Peyer's patch (tissue), 4 donors: ENCODE measurements at places on chromosomes 2 and 18.

DNA sequence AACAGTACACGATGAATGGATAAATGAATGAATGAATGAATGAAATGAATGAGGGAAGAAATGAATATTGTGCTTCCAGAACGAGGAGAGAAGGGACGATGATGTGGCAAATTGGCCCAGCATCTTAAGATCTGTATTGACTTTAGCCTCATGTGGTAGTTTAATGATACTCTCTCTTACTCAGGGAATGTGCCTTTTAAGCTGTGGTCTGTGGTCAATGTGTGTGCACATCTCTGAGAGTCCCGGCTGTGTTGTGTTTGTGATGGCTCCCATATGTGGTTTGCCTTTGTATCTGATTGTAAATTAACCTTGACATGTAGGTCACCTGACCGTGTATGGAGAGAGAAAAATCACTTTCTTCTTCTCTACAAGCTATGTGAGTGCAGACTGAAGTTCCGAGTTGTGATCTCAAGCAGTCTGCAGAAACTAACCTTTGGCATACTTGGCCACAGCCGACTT, 91.2 kb downstream of the NEDD4L start:
- no peak for DNase-seq
- H3K4me3 ChIP-seq: no peak overlapping the region
- H3K4me1 ChIP-seq: peaks cover 5% of the 10 kb centered on the region
- no peak overlapping the region for H3K27ac ChIP-seq
- no peaks in the 10 kb centered on the region for H3K36me3 ChIP-seq

- no peaks in the 10 kb centered on the region for H3K27me3 ChIP-seq
- H3K27ac ChIP-seq: no peak overlapping the region
- H3K36me3 ChIP-seq: no peaks in the 10 kb centered on the region
- DNase-seq: no peak
Measured at GRCh38 chr2:202113571-202114142, 40.6 kb downstream of the KIAA2012 start.

DNA sequence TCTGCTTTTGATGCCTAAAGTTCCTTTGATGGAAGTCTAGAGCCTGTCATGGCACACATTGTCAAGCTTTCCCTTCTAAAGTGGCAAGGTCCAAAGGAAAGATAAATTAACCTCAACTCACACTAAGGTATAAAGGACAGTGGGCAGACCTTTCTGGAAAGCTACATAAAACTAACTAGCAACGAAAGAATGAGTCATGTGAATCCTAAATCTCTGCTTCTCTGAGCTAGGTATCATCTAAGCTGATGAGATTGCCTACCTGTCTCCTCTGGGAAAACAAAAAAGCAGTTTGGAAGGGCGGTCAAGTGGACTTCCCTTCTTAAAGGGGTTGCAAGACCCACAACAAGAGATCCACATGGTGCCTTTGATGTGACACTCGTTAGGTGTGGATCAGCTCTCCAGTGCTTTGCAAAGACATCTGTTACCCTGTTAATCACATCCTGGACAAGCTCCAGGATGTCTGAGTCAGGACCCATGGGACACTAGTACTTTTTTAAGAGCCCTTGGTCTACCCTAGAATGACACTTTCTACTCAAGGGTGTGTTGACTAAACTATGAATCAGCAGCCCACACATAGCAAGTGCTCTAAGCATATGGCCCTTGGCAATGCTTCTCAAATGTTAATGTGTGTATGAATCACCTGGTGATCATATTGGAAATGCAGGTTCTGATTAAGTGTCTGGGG, 173.5 kb downstream of the ALK start:
- no peaks in the 10 kb centered on the region for H3K4me1 ChIP-seq
- no peaks in the 10 kb centered on the region for H3K27me3 ChIP-seq
- H3K4me3 ChIP-seq: no peak overlapping the region
- no peaks in the 10 kb centered on the region for H3K36me3 ChIP-seq
- H3K27ac ChIP-seq: no peak overlapping the region
- no peak for DNase-seq

GRCh38 chr2:7517851-7518250, 600.6 kb downstream of the RNF144A start:
- no peak overlapping the region for H3K27ac ChIP-seq
- no peak for DNase-seq
- no peaks in the 10 kb centered on the region for H3K4me1 ChIP-seq
- no peaks in the 10 kb centered on the region for H3K36me3 ChIP-seq
- no peaks in the 10 kb centered on the region for H3K27me3 ChIP-seq

DNA sequence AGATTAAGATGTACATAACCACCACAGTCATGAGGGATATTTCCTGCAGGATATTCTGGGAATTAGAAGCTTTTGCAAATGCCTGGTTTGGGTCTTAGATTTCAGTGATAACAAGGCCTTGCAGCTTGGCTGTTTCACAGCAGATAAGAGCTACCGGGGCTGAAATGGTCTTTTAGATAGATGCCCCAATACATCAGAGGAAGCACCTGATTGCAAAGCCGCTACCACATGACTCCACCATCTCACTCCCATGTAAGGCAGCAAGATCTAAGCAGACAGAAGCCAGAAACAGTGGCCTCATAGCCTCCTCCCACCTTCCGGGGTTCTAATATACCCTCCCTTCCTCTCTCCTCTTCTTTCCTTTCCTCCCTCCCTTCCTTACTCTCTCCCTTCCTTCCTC, 31.1 kb upstream of the EPG5 start:
- no peaks in the 10 kb centered on the region for H3K27me3 ChIP-seq
- DNase-seq: no peak
- no peak overlapping the region for H3K4me3 ChIP-seq
- no peaks in the 10 kb centered on the region for H3K4me1 ChIP-seq
- no peaks in the 10 kb centered on the region for H3K36me3 ChIP-seq

DNA sequence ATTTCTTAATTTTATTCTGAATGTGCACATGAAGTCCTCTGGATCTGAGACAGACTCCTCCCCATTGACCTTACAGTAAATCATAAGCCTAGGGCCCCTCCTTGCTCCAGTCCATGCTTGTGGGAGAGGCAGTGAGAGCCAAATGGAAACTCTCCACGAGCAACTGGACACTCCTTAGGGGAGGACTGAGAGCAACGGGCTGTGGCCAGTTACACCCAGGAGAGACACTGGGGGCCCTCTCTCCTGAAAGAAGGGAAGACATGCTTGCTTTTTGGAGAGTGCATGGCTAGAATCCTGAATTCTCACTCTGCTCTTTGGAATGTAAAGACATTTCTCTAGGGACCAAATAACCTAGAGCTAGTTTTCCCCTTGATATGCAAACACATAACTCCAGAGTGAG, 49.0 kb upstream of the BIN1 start:
- H3K27ac ChIP-seq: no peak overlapping the region
- DNase-seq: no peak
- no peaks in the 10 kb centered on the region for H3K36me3 ChIP-seq
- H3K4me1 ChIP-seq: no peaks in the 10 kb centered on the region
- no peak overlapping the region for H3K4me3 ChIP-seq

GRCh38 chr2:196059491-196059960, 9.1 kb downstream of the DNAH7 start:
- no peaks in the 10 kb centered on the region for H3K4me1 ChIP-seq
- no peak overlapping the region for H3K4me3 ChIP-seq
- no peak overlapping the region for H3K27ac ChIP-seq
- no peaks in the 10 kb centered on the region for H3K27me3 ChIP-seq
- DNase-seq: no peak

DNA sequence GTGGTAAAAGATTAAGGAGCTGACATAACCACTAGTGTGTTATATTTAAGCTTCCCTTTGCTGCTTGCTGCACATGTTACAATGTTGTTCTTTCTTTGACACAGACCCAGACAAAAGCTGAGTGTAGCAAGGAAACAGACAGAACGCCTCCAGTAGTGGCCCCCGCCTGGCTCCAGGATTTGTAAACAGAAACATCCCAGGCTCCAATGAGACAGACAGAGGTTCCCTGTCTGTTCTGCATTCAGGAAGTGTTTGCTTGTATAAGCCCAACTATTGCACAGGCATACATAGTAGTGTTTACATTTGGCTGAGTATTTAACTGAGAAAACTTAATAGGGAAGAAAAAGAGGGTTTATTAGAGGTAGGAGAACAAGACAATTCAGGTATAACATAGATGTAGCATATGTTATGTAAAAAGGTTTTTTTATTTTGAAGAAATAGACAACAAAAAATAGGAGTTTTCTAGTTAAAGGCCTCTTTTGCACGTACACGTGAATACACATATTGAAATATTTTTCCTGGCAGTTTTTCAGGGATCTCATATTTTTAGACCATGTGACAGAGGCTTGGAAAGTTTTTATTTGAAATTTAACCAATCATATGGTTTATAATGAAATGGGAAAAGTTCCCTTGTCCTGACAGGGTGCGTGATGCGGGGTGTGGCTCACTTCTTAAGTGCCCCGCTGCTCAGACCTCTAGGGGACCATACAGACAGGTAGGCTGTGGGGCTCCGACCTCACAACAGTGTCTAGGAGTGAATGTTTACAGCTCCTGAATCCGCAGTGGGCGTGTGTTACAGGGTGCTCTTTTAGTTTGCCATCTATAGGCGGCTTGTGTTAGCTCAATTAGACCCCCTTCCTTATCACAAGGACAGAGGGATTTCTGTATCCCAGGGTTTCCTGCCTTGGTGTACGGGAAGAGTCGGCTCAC, 118.4 kb downstream of the BMPR2 start:
- no peaks in the 10 kb centered on the region for H3K27me3 ChIP-seq
- no peak overlapping the region for H3K27ac ChIP-seq
- DNase-seq: no peak
- no peaks in the 10 kb centered on the region for H3K4me1 ChIP-seq
- H3K36me3 ChIP-seq: no peaks in the 10 kb centered on the region

DNA sequence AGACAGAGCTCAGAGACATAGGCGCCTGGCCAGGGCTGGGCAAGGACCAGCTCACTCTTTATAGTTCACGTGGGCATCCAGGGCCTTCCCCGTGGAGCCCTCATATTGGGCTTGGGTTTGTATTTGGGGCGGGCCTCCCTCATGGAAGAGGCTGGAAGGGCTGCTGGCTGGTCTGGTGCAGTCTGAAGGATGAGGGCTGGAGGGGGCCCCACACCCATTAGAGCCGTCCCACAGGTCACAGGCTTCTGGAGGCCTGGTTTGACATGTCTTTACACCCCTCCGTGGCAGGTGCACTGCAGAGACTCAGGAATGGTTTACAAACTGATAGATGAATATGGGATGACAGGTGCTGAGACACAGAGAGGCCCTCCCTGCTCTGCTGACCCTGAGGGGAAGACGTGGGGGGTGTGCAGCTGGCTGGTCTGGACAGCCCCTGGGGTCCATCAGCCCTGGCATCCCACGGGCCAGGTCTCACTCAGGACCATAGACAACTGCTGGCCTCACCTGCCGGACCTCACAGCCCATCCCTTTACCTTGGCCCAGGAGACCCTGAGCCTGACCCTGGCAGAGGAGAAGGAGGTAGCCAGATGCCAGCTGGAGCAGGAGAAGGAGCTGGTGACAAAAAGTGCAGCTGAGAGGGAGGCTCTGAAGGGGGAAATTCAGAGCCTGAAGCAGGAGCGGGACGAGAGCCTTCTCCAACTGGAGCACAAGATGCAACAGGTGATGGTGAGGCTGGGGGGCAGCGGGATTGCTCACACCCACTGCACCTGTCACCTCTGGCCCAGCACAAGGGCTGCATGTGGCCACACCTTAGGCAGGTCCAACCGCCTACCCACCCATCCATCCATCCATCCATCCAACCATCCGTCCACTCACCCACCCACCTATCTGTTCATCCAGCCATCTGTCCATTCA, 43.9 kb downstream of the CROCC2 start:
- H3K27ac ChIP-seq: no peak overlapping the region
- H3K4me1 ChIP-seq: no peaks in the 10 kb centered on the region
- DNase-seq: no peak
- no peak overlapping the region for H3K4me3 ChIP-seq
